ENCODE measurements at places on chromosomes 1 and 21.

- no peak for DNase-seq
Observed at GRCh38 chr1:164991763-164992314, 364.7 kb downstream of the LMX1A start.

GRCh38 chr1:93680420-93681100 is 1.1 kb downstream of the BCAR3 start:
- peak; percentile 76 for DNase-seq

GRCh38 chr1:9626201-9626608 is 25.3 kb upstream of the PIK3CD start:
- DNase-seq, result peak; percentile 91

DNA sequence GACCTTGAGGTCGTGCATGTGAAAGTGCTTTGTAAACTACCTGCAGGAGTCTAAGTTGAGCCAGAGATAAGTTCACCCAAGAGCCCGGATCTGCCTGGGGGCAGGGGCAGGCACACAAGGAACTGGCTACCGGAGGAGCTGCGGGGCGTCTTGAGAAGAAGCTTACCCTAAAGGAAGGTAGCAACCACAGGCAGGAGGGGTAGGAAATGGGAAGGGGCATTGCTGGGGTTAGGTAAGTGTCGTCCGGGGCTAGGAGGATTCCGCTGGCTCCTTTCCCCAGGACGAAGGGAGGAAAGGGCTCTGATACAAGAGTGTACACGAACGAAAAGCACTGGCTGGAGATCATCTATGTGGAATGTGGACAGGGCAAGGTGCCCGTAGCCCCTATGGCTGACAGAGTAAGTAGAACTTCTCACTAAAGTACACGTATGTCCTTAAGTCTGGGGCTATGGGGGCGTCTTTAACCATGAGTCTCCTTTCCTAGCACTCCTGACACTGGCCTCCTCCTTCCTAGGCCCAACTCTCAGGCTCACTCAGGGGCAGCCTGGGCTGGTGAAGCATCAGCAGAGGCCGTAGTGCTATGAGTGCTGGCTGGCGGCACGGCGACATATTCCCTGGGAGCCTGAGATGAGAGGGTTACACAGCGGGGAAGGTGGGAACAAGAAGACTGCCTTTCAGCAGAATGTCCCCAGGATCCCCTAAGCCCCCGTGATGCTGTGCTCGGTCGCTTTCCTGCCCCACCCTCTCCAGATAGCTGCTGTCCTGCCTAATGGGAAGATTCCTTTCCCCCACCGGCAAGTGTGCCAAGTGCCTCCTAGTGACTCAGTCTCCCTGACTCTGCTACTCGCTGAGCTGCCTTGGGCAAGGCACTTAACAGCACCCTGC is 9.1 kb upstream of the GALNT2 start:
- DNase-seq, result no peak

GRCh38 chr1:182670032-182670749 is 14.2 kb downstream of the RGS8 start:
- DNase-seq, result no peak

- DNase-seq, result no peak
Observed at GRCh38 chr1:157199421-157199755, 61.2 kb upstream of the ETV3 start.

GRCh38 chr1:67190942-67191341 is 24.7 kb downstream of the IL23R start:
- peak; percentile 36 for DNase-seq

GRCh38 chr1:193562121-193562520 is 375.7 kb upstream of the B3GALT2 start:
- no peak for DNase-seq

- DNase-seq, result no peak
Observed at GRCh38 chr21:15415541-15416261, 314.1 kb upstream of the USP25 start.

DNA sequence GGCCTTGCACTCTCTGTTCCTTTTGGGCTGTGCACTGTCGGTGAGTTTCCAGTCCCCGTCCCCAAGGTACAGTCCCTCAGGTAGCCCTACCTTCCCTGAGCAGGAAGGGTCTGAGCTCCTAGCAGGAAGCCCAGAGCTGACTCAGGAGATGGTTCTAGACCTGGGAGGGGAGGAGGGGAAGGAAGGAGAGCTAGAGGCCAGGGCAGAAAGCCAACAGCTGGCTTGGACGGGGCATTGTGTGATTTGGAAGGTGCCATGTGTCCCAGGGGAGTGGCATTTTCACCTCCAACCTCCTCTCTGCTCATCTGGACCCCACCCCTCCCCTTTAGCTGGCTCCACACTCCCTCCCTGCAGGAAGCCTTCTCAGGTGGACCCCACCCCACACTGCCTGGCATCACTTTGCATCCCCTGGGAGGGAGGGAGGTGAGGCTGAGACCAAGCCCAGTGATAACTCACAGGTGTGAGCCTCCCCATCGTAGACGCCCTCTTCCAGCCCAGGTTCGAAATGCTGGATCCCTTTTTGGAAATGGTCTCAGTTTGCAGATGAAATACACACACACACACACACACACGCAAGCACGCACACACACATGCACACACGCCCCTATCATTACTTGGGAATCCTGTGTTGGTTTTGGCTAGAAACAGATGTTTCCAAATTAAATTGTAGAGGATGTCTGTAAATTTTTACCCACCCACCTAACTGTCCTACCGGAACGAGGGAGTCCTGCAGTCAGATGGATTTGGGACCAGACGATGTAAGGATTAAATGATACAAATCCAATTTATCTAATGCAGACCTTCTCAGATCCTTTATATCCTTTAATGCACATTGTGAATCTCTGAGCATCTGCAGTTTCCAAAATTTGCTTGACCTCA is 19.7 kb upstream of the IFNLR1 start:
- no peak for DNase-seq

DNA sequence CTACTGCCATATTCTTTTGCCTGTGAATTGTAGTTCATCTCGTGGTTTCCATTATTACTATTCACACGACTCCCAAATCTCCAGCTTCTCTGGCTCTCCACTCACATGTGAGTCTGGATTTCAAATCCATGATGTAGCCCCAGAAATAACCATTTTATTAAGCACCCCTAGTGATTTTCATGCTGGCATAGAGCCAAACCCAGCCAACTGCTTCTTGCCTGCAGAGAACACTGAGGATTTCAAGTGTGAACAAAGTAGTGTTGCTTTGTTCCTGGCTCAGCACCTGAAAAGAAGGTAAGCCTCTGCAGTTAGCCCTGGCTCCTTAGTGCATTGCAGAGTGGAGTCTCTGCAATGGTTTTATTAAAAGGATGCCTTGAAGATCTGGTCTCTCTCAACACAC is 25.9 kb downstream of the UTP25 start:
- no peak for DNase-seq

DNA sequence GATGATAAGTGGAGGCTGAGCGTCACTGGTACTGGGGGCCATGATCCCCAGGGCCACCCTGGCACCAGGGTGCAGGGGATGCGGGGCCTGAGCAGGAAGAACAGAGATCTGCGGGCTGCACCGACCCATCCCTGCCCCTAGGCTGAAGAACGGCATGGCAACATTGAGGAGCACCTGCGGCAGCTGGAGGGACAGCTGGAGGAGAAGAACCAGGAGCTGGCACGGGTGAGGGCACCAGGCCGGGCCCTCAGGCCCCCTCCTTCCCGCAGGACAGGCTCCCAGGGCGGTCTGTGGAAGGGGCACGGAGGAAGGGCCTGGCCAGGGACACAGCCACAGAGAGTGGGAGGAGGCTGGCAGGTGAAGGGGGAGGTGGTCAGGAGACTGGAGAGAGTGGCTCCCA is 21.8 kb downstream of the PPFIA4 start:
- no peak for DNase-seq

GRCh38 chr1:66852870-66853269 is 51.8 kb upstream of the INSL5 start:
- DNase-seq, result peak; percentile 34

GRCh38 chr1:61561666-61562065 is 163.3 kb downstream of the TM2D1 start:
- no peak for DNase-seq

- no peak for DNase-seq
Observed at GRCh38 chr1:154430903-154431302, 25.8 kb downstream of the IL6R start.

DNA sequence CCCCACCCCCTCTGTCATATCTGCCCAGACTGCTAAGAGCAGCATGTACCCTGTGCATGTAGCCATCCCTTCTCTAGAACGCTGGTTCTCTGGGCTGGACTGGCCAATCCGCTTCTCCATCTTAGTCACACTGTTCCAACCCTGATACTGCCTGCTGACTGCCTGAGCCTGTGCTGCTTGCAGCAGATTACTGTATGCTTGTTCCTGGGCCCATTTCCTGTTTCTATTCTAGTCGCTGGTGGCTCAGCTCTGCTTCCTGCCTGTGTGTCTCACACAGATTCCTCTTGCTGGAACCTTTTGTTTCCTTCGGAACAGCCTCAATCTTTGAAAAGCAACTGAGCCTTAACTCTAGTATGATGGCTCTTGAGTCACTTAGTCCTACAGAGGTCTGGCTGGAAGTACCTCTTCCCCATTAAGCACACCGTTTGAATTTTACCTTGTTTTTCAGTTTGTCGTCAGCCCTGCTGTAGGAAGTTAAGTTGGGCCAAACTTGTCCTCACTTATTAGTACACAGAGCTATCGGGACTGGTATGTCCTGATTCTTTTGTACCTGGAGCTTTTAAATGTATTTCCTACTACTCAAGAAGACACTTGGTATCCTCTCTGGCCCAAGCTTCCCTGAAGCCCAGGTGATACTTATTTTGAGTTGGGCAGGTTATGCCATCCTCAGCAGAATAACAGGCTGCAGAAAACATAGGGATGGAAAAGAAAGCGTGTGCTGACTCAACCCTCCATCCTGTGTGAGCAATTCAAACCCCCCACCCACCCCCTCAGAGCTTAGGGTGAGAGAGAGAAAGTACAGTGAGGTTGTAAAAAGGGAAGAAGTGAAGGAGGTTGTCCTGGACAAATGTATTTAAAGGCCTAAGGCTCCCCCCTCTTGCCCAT is 43.4 kb upstream of the PIGV start:
- peak; percentile 98 for DNase-seq

GRCh38 chr1:218851586-218851985 is 322.1 kb upstream of the LYPLAL1 start:
- DNase-seq, result no peak

DNA sequence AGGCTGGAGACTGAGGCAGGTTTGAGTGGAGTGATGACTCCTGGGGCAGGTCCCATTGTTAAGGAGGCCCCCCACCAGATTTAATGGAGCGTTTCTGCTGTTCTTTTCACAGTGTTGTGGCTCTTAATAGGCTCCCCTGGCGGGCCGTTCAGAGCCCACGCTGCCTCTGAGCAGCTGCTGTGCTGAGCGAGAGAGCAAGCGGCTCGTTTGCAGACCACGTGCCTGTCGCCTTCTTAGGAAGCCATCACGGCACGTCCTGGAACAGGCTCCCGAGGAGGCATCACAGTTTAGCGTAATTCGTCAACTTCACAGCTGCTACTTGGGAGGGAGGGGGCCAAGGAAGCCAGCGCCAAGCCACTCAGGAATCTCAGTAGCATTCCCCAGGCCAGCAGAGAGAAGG is 70.5 kb upstream of the CTTNBP2NL start:
- no peak for DNase-seq

- no peak for DNase-seq
Observed at GRCh38 chr1:39952359-39953110, 2.4 kb upstream of the MFSD2A start.

- no peak for DNase-seq
Observed at GRCh38 chr1:161158316-161159010, 837 bp upstream of the USP21 start.

- DNase-seq, result peak; percentile 78
Observed at GRCh38 chr1:168504064-168504837, 39.5 kb downstream of the XCL2 start.

GRCh38 chr21:42839271-42840231 is 39.8 kb downstream of the WDR4 start:
- DNase-seq, result no peak

DNA sequence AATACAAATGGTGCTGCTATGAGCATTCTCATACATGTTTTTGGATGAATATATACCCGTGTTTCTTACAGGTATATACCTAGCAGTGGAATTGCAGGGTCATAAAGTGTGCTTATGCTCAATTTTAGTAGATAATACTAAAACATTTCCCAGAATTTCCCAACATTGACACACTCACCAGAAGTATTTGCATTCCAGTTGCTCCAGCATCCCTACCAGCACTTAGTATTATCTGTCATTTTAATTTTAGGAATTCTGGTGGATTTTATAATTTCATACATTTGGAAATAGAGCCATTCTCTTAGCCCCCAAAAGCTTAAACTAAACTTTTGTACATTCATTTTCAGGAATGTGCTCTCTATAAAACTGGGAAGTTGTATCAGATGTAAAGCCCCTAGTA is 67.4 kb upstream of the ZNF326 start:
- DNase-seq, result no peak

GRCh38 chr1:150066838-150067183 is 765 bp upstream of the VPS45 start:
- DNase-seq, result peak; percentile 76

- DNase-seq, result peak; percentile 64
Observed at GRCh38 chr1:174114788-174115448, 44.4 kb upstream of the RABGAP1L start.

- DNase-seq, result no peak
Observed at GRCh38 chr1:45957684-45958083, 154.3 kb downstream of the MAST2 start.

- no peak for DNase-seq
Observed at GRCh38 chr1:216670118-216670883, 52.9 kb downstream of the ESRRG start.

DNA sequence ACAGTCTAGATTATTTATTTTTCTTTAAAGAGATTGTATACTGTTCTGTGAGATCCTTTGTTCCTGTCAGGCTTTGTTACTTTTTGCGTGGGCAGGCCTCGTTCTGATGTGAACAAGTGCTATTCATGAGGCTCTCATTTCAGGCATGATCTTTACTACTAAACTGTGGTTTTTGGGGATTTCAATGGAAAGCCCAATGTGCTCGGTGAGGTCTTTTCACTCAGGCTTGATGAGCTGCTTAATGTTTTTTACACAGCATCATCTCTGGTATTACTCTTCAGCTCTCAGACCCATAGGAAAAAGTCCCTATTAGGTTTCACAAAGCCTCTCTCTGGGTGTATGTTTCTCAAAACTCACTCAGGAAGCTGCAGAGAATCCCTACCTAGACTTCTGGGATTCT is 419.4 kb downstream of the GPATCH2 start:
- DNase-seq, result peak; percentile 30

DNA sequence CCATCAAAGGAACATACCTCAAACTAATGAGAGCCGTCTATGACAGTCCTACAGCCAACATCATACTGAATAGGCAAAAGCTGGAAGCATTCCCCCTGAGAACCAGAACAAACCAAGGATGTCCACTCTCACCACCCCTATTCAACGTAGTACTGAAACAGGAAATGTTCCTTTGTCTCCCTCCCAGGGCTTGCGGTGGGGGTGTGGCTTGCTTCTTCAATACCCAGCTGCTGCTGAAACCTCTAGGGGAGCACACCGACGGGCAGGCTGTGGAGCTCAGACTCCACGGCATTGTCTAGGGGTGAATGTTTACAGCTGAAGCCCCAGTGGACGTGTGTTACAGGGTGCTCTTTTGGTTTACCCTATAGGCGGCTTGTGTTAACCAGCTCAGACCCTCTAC is 30.5 kb upstream of the B3GALT2 start:
- peak; percentile 10 for DNase-seq

All from GM12865 (cell line).